NCI-H2081 treated with DMSO at 0.1 percent for 48 hours (cell line): ENCODE measurements at places on chromosomes 7 and 10.

DNA sequence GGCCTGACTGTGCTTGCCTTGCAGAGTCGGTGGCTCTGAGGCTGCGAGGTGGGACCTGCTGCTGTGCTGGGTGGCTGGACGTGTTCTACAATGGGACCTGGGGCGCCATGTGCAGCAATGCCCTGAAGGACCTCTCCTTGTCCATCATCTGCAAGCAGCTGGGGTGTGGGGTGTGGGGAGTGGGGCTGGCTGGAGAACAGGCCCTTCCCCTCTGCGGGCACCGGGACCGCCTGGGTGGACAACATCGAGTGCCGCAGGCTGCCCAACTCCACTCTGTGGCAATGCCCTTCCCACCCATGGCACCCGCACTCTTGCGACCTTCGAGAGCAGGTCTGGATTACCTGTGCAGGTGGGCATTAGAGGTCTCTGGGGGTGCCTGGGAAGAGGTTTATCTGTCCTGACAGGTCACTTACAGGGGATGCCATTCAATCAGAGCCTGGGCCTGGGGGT, 10.9 kb downstream of the SCART1 start:
- DNase-seq = no peak

- DNase-seq = no peak
These were observed 51.1 kb upstream of the CHST15 start for GRCh38 chr10:124144536-124144935.

GRCh38 chr7:23472956-23473843, 2.9 kb upstream of the IGF2BP3 start:
- no peak for DNase-seq

DNA sequence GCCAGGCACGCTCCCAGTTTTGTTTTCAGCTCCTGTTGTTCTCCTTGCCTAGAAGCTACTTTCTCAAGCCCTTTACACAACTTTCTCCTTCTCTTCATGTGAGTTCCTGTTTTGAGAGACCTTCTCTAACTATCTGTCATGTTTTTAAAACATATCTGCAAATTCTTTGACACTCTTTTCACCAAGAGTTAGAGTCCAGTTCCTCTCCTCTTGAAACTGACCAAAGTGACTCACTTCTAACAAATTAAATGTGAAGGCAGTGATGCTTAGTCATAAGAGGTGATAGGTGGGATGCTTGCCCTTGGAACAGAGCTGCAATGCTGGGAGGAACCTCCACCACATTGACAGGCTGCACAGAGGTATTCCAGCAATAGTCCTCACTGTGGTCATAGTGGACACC, 25.3 kb downstream of the ZSCAN25 start:
- DNase-seq = no peak

- peak; percentile 67 for DNase-seq
These were observed 694.1 kb downstream of the ANKRD7 start for GRCh38 chr7:118918556-118918955.

GRCh38 chr7:115980159-115980558, 50.4 kb downstream of the TFEC start:
- DNase-seq = no peak

- no peak for DNase-seq
These were observed 30.2 kb downstream of the KLHL7 start for GRCh38 chr7:23135755-23136154.

DNA sequence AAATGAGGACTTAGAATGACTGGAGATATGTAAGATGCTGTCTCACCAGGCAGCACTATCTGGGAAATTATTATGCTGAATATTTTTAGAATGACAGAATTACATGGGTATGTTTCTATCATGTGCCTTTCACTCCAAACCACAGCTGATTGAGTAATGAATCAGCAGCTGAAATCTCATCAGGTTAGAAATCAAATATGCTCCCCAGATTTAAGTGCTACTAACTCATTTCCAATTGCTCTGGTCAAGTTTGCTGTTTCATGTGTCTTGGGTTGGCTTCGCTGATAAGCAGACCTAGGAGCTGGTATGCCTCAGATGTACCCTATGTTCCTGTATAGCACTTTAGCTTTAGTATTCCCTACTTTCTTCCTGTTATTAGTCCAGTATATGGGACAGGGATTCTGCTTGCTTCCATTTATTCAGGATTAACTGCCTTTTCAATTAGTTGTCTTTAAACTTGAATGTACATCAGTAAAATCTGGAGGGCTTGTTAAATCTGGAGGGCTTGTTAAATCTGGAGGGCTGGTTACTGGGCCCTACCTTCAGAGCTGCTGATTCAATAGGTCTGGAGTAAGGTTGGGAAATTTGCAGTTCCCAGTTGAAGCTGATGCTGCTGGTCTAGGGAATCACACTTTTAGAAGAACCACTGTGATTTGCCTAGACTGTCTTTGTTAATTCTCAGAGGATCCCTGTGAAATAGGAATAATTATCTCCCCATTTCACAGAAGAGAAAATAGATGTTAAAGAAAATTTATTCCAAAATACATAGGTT, 172.9 kb downstream of the DKK1 start:
- no peak for DNase-seq

GRCh38 chr10:117135480-117136140, 2.5 kb downstream of the VAX1 start:
- no peak for DNase-seq

DNA sequence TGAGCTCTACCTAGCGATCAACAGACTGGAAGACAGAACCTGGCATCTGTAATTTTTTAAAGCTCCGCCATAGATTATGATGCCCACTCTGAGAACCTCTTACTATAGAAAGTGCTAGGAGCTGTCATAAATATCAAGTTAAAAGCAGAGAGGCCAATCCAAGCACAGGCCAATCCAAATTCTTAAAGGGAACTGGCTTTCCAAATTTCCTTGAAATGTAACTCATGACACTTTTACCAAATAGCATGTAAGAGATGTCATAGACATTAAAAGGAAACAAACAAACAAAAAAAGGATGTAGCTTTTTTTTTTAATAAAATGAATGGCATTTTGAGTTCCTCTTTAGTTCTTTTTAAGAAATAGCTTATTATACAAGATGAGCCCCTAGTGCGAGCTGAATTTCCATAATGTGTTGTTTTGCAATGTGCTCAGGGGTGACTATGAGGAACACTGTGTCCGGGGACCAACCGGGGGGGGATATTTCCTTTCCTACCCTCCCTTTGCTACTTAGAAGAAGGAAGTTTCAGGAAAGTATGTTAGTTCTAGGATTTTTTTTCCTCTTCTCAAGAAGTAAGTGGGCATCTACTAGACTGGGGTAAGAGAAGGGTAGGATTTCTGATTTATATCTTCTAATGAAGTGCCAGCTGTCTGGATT, 23.7 kb upstream of the MRC1 start:
- DNase-seq = no peak

- no peak for DNase-seq
These were observed 217.2 kb downstream of the ANK3 start for GRCh38 chr10:60172363-60172990.

- DNase-seq = no peak
These were observed 96.7 kb downstream of the SEMA3D start for GRCh38 chr7:85090143-85090542.

DNA sequence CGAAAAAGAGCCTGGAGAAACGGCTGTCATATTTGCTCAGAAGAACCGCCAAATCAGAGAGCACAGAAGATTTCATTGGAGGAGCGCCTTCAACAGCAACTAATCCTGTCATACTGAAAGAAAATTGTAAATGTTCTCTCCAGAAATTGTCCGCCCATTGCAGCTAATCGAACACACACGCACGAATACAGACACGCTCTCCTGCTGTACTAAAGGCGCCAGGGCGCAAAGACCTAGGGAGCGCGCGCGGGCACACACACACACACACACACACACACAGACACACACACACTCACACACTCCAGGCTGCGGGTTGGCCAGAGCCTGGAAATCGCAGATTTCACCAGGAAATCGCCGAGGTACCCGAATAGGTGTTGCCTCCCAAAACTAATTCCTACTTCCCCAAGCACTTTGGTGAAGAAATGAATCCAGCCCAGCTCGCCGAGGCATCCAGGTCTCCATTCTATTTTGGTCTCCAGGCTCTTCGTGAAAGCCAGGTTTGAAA, at the start of gene CHRM2:
CHRM2 (plus strand) TSS at position 157 of the 505 bp plus-strand sequence. CDS start 146,214 bp downstream, outside the sequence.
- DNase-seq = peak; percentile 38

- no peak for DNase-seq
These were observed 44.7 kb upstream of the INSIG1 start for GRCh38 chr7:155252892-155253501.

- DNase-seq = no peak
These were observed 952 bp downstream of the DIP2C start for GRCh38 chr10:688312-689120.

GRCh38 chr10:100140070-100140469, 45.8 kb downstream of the ERLIN1 start:
- DNase-seq = no peak

DNA sequence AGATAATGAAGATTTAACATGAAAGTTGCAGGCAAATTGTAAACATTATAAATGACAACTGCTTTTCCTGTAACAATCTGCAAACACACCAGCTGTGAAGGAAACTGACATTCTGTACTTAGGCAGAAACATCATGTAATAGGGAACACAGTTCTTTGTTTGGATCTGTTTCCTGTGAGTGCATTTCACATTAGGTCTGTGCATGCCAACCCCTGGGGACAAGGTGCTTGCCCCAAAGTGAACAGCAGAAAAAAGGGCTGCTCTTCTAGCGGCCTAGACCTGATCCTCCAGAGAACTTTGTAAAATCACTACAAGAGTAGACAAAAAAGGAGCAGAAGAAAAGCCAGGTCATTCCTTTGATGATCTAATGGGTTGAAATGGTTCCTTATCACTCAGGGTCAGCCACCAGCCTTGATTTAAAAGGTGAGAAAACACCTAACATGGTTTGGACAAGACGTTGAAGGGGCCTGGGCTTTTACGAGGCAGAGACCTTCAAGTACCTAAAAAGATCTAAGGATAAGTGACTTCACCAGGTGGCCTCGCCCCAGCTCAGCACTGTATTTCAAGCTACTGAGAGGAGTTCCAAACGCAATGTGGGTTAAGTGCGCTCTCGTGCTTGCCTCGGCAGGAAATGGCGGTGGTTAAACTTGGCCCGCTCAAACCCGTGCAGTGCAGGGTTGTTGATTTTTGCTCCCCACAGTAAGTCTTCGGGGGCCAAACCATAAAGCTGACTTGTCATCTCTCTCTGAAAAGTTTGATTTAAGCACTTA, 249.7 kb downstream of the CREB5 start:
- no peak for DNase-seq

- DNase-seq = no peak
These were observed 101.0 kb upstream of the SVIL start for GRCh38 chr10:29735628-29736365.

- DNase-seq = no peak
These were observed 468.6 kb upstream of the SEMA3A start for GRCh38 chr7:84663224-84663623.

GRCh38 chr10:28291881-28292297, 11.0 kb downstream of the MPP7 start:
- DNase-seq = no peak

DNA sequence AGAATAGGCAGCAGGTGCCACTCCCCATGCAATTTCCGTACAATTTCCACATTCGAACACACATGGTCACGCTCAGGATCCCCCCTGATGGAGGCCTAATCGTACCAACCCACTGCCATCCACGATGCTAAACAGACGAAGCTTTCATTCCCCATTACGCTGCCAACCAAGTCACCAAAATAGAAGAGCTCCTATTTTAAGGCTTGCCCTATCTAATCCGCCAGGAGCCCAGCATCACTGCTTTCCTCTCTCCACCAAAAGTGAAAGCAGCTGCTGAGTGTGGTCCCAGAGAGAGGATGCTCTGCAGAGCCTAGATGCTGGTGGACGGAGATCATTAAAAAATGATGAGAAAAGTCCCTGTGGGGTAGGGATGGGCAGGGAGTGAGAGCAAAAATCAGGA, 43.3 kb downstream of the HSPA12A start:
- DNase-seq = no peak

GRCh38 chr7:125670926-125671572, 741.4 kb upstream of the POT1 start:
- DNase-seq = peak; percentile 27

- no peak for DNase-seq
These were observed 113.2 kb upstream of the ANKRD1 start for GRCh38 chr10:91034042-91034441.

DNA sequence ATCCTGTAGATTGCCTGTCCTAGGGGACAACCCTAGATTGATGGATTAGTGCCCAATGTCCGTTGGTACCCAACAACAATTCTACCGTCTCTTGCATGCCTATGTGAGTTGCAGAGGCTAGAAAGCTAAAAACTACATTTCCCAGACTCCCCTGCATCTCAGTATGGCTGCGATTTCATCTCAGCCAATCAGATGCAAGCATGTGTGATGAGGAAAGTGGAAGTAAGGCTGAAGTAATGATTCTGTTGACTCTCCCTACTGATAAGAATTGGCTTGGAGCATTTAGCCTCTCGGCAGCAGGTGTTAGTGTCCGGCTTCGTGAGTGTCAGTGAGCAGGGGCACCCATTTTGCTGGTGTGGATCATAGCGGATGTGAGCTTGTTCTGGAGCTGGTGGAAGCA, 171.9 kb downstream of the FGFR2 start:
- DNase-seq = no peak

GRCh38 chr7:56083150-56083785, 9.5 kb downstream of the PHKG1 start:
- no peak for DNase-seq

DNA sequence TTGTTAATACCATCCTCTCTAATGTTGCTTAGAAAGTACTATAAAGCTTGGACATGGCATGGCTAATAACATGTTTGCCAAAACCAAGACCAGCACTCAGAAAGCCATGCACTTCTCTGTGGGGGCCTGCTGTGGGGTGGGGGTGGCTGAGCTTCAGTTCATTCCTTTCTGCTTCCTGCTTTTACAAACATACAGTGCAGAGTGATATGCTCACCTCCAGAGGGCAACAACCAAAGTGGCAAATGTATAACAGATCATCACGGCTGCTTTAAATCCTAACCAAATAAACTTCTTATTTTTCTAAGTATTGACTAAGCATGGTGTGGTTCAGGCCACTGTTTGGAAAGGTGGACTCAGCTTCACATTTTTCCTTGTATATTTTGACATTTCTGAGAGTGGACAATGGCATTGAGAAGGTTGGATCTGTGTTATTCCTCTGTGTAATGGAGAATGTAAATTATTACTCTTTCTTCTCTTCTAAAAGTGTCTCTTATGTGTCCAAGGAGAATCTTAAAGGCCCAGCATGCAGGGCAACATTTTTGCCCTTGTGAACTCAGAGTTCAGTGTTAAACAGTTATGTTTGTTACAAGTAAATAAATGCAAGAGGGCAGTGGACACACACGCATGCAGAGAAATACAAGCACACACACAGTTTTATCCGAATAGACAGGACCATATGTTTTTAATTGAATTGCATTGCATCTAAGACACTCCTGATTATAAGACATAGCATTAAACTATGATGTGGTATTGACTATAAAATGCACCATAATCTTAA, 186.1 kb downstream of the HERPUD2 start:
- DNase-seq = no peak

- no peak for DNase-seq
These were observed 271.6 kb downstream of the CACNA2D1 start for GRCh38 chr7:82172017-82172416.

- DNase-seq = no peak
These were observed 69.8 kb upstream of the TMEM140 start for GRCh38 chr7:135078051-135078450.

- DNase-seq = no peak
These were observed 754.6 kb downstream of the REEP3 start for GRCh38 chr10:64275774-64276173.
